Heart right ventricle (tissue), 16 donors: ENCODE measurements at places on chromosomes 12 and 14. TPM values are rescaled to one million over a fixed set of nuclear protein-coding genes. Genes with fewer than 3 reads are reported as not detected.
A peak's percentile ranks its signal among the peaks of the same experiment; 100 is the strongest.

Gene CFAP251
- total RNA-seq, result 2.0 TPM

Gene FKBP11
- 18.0 TPM for total RNA-seq

Gene ZNF385A
- 14.5 TPM for total RNA-seq

Gene PGF
- 6.5 TPM for total RNA-seq

GRCh38 chr14:90742729-90743128 lies 73.5 kb downstream of the TTC7B start:
- H3K4me1 ChIP-seq, result peaks cover 8% of the 10 kb centered on the region
- no peak for DNase-seq
- H3K27ac ChIP-seq, result peak overlapping the region; percentile 42
- no peak overlapping the region for H3K4me3 ChIP-seq
- peaks cover 10% of the 10 kb centered on the region for H3K36me3 ChIP-seq
- H3K27me3 ChIP-seq, result no peaks in the 10 kb centered on the region

DNA sequence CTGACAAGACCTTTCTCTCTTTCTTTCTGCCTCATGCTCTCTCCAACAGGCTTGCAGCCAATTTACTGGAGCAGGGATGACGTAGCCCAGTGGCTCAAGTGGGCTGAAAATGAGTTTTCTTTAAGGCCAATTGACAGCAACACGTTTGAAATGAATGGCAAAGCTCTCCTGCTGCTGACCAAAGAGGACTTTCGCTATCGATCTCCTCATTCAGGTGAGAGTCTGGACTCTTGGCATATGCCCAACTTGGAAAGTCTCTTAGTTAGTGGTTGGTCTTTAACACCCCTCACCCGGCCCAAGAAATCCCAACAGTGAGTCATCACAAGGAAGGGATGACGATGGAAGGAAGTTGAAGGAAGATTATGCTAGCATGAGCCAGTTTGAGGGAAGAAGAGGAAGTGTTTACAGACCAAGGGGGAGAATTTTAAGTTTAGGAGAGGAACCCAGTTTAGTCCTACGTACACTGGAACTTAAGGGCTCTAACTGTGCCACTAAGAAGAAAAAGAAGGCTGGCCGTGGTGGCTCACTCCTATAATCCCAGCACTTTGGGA lies 189.7 kb downstream of the ETV6 start:
- H3K27ac ChIP-seq, result no peak overlapping the region
- DNase-seq, result no peak
- no peaks in the 10 kb centered on the region for H3K27me3 ChIP-seq
- H3K4me1 ChIP-seq, result peaks cover 63% of the 10 kb centered on the region
- H3K36me3 ChIP-seq, result peaks cover 33% of the 10 kb centered on the region
- no peak overlapping the region for H3K4me3 ChIP-seq

GRCh38 chr12:13390918-13391317 lies 194.4 kb downstream of the EMP1 start:
- no peak for DNase-seq
- H3K4me1 ChIP-seq, result peaks cover 4% of the 10 kb centered on the region
- H3K27ac ChIP-seq, result no peak overlapping the region

GRCh38 chr14:33587791-33588190 lies 363.1 kb downstream of the EGLN3 start:
- H3K4me1 ChIP-seq, result no peaks in the 10 kb centered on the region
- no peaks in the 10 kb centered on the region for H3K27me3 ChIP-seq
- H3K4me3 ChIP-seq, result no peak overlapping the region
- DNase-seq, result no peak
- no peak overlapping the region for H3K27ac ChIP-seq

GRCh38 chr12:72219937-72220336 lies 52.2 kb upstream of the TRHDE start:
- no peak overlapping the region for H3K27ac ChIP-seq
- H3K4me1 ChIP-seq, result no peaks in the 10 kb centered on the region
- no peaks in the 10 kb centered on the region for H3K36me3 ChIP-seq
- H3K4me3 ChIP-seq, result no peak overlapping the region

- no peaks in the 10 kb centered on the region for H3K36me3 ChIP-seq
- DNase-seq, result no peak
- no peaks in the 10 kb centered on the region for H3K27me3 ChIP-seq
- H3K4me1 ChIP-seq, result peaks cover 7% of the 10 kb centered on the region
- no peak overlapping the region for H3K4me3 ChIP-seq
- no peak overlapping the region for H3K27ac ChIP-seq
These were observed 192.1 kb upstream of the AMIGO2 start for GRCh38 chr12:47271800-47272239.

DNA sequence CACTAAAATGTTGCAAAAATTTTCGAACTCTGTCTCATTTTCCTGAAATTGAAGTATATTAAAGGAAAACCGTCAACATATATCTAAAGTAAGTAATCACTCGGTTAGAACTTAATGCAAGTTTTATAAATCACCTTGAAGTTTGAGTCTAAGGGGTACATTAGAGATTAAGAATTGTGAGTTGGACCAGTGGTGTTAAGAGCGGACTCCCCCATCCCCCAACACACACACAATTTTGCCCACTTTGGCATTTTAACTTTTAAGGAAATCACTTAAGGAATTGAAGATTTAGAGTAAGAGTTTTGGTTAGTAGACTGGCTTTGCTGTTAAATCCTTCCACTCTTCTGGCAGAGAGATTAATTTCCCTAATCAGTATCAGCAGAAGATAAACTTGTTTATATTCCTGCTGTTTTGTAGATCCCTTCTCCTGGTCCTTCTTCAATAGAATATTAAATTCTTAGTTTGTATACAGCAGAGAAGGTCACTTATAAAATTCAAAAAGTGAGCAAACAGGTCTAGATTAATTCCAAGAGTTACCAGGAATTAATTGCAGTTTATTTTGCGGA lies 1.5 kb downstream of the HIF1A start:
- H3K27ac ChIP-seq, result peak overlapping the region; percentile 100
- H3K4me1 ChIP-seq, result no peaks in the 10 kb centered on the region
- H3K36me3 ChIP-seq, result no peaks in the 10 kb centered on the region
- H3K27me3 ChIP-seq, result no peaks in the 10 kb centered on the region
- no peak for DNase-seq
